Gastrocnemius medialis (tissue), 4 donors: ENCODE measurements at places on chromosomes 3 and 15. TPM values are rescaled to one million over a fixed set of nuclear protein-coding genes. Genes with fewer than 3 reads are reported as not detected.

SLC9C1 gene
- total RNA-seq, result not detected

ROPN1 gene
- not detected for total RNA-seq

- DNase-seq, result no peak
- H3K4me1 ChIP-seq, result no peaks in the 10 kb centered on the region
- peaks cover 95% of the 10 kb centered on the region for H3K36me3 ChIP-seq
- no peaks in the 10 kb centered on the region for H3K27me3 ChIP-seq
- H3K27ac ChIP-seq, result no peak overlapping the region
These were observed 17.1 kb upstream of the SNX22 start for GRCh38 chr15:64134345-64134829.

OPA1 gene
- total RNA-seq, result 78.2 TPM

GRCh38 chr15:38075466-38075865 lies 141.0 kb downstream of the TMCO5A start:
- DNase-seq, result no peak
- H3K27me3 ChIP-seq, result no peaks in the 10 kb centered on the region
- no peak overlapping the region for H3K4me3 ChIP-seq

GRCh38 chr15:22866079-22866478 lies 27.6 kb downstream of the NIPA2 start:
- H3K36me3 ChIP-seq, result peaks cover 76% of the 10 kb centered on the region
- H3K27me3 ChIP-seq, result no peaks in the 10 kb centered on the region
- peaks cover 3% of the 10 kb centered on the region for H3K4me1 ChIP-seq

DNA sequence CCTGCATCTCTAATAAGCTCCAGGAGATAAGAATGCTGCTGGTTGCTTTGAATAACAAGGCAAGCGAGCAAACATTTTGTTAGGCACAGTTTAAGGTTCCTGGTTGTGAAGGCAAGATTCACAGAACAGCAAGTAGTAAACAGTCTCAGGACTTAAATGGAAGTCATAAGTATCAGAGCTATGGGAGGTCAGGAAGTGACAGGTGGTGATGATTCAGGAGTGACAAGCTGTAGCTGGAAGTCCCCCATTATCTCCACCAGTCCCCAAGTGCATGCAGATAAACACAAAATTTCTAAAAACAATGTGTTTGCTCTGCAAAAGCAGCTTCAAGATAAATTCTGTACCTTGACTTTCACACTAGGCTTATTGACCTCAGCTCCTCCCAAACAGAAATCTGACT lies 3.3 kb downstream of the FETUB start:
- H3K4me3 ChIP-seq, result no peak overlapping the region
- H3K27me3 ChIP-seq, result peaks cover 8% of the 10 kb centered on the region
- no peak overlapping the region for H3K27ac ChIP-seq
- H3K4me1 ChIP-seq, result no peaks in the 10 kb centered on the region
- no peak for DNase-seq

DLEC1 gene
- total RNA-seq, result not detected

DNA sequence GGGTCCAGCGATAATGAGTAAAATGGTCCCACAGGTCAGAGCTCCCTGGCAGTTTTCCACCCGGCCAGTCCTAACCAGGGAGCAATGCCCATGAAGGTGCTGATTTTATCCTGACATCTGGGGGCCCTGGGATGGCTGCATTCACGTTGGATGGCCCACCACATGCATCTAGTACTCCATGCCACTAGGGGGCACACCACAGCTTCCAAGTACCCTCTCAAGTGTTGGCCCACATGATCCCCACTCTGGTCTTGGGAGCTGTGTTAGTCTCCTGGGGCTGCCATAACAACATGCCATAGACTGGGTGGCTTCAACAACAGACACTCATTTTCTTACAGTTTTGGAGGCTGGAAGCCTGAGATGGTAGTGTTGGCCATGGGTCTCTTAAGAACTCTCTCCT lies 225.5 kb downstream of the SLCO3A1 start:
- no peak overlapping the region for H3K27ac ChIP-seq
- H3K36me3 ChIP-seq, result no peaks in the 10 kb centered on the region
- peaks cover 7% of the 10 kb centered on the region for H3K4me1 ChIP-seq
- no peak overlapping the region for H3K4me3 ChIP-seq
- no peaks in the 10 kb centered on the region for H3K27me3 ChIP-seq

KCNMB2 gene
- not detected for total RNA-seq

CPLX3 gene
- not detected for total RNA-seq

LRRC15 gene
- not detected for total RNA-seq

DNA sequence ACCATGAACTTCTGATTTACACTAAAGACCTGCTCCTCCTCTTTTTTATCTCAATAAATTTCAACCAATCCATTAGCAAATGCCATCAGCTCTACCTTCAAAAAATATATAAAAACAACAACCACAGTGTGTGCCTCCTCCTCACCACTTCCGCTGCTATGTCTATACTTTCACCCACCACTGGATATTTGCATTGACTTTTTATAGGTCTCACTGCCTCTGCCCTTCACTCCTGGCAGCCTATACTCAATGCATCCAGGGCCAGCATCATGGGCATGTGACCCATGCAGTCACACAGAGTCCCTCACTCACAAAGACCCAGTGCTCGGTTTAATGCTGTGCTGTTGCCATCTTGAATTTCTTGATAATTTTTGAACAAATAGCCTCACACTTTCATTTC lies 53.5 kb upstream of the CCDC54 start:
- no peak overlapping the region for H3K4me3 ChIP-seq
- no peak for DNase-seq
- H3K27me3 ChIP-seq, result no peaks in the 10 kb centered on the region
- no peaks in the 10 kb centered on the region for H3K4me1 ChIP-seq
- no peaks in the 10 kb centered on the region for H3K36me3 ChIP-seq

DNA sequence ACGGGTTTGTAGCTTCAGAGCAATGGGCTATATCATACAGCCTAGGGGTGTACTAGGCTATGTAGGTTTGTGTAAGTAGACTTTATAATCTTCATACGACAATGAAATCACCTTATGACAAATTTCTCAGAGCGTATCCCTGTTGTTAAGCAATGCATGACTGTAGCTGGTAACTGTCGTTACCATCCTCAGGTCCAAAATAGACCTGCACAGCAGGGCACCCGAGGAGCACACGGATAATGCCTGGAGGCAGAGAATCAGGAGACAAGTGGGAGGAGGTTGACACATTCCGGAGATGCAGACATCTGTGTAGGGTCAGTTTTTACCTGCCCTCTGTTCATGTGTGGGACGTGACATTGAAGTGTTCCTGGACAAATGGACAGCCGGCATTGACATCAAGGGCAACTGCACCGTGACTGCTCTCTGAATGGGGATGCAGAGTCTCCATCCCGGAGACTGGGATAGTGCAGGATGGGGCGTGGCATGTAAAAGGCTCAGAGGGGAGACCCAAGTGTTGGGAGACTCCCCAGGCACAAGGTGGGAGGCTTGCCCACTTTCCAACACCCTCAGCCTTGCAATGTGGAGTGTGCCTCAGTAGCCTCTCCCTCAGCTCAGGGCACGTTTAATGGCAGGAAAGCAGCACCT lies 45.9 kb upstream of the PGPEP1L start:
- no peak for DNase-seq
- peak overlapping the region; percentile 76 for H3K27ac ChIP-seq
- H3K36me3 ChIP-seq, result no peaks in the 10 kb centered on the region
- H3K4me1 ChIP-seq, result peaks cover 28% of the 10 kb centered on the region
- H3K4me3 ChIP-seq, result no peak overlapping the region
- H3K27me3 ChIP-seq, result no peaks in the 10 kb centered on the region

GRCh38 chr15:94100863-94101262 lies 130.5 kb upstream of the MCTP2 start:
- H3K4me1 ChIP-seq, result no peaks in the 10 kb centered on the region
- H3K36me3 ChIP-seq, result no peaks in the 10 kb centered on the region
- DNase-seq, result no peak

DNA sequence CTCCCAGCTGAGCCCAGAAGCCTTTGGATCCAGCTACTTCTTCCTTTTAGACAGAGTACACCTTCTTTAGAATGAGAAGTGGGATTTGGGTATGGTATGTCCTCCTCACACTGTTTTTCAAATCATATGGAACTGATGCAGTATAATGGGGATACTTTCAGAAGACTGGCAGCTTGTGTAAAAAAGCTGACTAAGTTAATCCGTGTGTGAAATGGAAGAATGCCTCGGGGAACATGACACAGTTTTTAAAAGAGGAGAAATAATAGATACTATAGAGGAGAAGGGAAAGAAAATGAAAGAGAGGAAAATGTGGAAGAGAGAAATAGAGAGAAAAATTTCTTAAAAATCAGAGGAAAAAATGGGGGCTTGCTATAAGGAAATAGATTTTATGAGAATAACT lies 47.7 kb downstream of the TUSC7 start:
- DNase-seq, result no peak
- H3K4me1 ChIP-seq, result no peaks in the 10 kb centered on the region
- H3K4me3 ChIP-seq, result no peak overlapping the region
- H3K27ac ChIP-seq, result no peak overlapping the region
- H3K36me3 ChIP-seq, result no peaks in the 10 kb centered on the region
- peaks cover 7% of the 10 kb centered on the region for H3K27me3 ChIP-seq

- H3K27ac ChIP-seq, result no peak overlapping the region
- no peaks in the 10 kb centered on the region for H3K4me1 ChIP-seq
These were observed 292.4 kb upstream of the CBLB start for GRCh38 chr3:106161246-106161645.

KCNMB3 gene
- 2.1 TPM for total RNA-seq

DNA sequence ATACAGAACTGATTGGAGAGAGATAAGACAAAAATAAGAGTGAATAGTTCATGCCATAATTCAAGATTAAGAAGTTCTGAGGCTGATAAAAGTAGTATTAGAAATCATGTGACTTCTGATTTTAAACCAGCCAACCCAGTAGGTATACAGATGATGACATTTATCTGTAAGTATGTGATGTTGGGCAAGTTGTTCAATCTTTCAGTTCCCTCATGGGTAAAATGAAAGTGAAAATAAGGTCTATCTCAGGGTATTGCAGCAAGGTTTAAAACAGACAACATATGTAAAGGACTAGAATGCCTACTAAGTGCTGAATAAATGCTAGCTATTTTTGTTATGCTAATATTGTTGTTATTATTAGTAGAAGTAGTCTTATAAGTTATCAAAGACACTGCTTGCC lies 1055.7 kb downstream of the NAALADL2 start:
- H3K4me1 ChIP-seq, result no peaks in the 10 kb centered on the region
- no peak overlapping the region for H3K4me3 ChIP-seq
- DNase-seq, result no peak
- H3K27ac ChIP-seq, result no peak overlapping the region
- no peaks in the 10 kb centered on the region for H3K36me3 ChIP-seq

PARP15 gene
- total RNA-seq, result 0.16 TPM

GRCh38 chr15:62119227-62119864 lies 45.7 kb downstream of the C2CD4B start:
- H3K27me3 ChIP-seq, result no peaks in the 10 kb centered on the region
- H3K36me3 ChIP-seq, result no peaks in the 10 kb centered on the region
- peak; percentile 36 for DNase-seq
- H3K4me1 ChIP-seq, result peaks cover 18% of the 10 kb centered on the region

DNA sequence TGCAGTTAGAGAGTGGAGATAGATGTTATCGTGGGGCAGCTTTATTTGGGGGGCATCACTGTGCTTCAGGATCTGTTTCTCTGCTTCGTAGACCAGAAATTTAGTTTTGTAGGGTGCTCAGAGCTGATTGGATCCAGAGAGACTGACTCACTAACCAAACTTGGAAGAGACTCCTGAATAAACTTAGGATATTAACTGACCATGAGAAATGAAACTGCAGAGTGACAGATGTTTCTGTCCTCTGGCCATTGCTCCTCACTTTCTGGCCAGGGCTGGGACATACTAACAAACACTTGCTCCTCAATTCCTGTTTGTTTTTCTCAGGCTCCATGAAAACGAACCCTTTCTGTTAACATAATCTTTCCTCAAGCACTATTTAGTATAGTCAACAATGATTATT lies 4.3 kb downstream of the ZNF592 start:
- no peaks in the 10 kb centered on the region for H3K36me3 ChIP-seq
- peaks cover 64% of the 10 kb centered on the region for H3K4me1 ChIP-seq
- H3K4me3 ChIP-seq, result peak overlapping the region; percentile 36
- H3K27me3 ChIP-seq, result no peaks in the 10 kb centered on the region
- DNase-seq, result peak; percentile 63

- no peaks in the 10 kb centered on the region for H3K36me3 ChIP-seq
- H3K27me3 ChIP-seq, result no peaks in the 10 kb centered on the region
- no peak overlapping the region for H3K4me3 ChIP-seq
These were observed 46.0 kb downstream of the RPL39L start for GRCh38 chr3:187093320-187093719.

GRCh38 chr3:67192466-67192865 lies 194.4 kb downstream of the KBTBD8 start:
- H3K36me3 ChIP-seq, result no peaks in the 10 kb centered on the region
- H3K4me3 ChIP-seq, result no peak overlapping the region
- no peak overlapping the region for H3K27ac ChIP-seq
- DNase-seq, result no peak
- no peaks in the 10 kb centered on the region for H3K4me1 ChIP-seq

DNA sequence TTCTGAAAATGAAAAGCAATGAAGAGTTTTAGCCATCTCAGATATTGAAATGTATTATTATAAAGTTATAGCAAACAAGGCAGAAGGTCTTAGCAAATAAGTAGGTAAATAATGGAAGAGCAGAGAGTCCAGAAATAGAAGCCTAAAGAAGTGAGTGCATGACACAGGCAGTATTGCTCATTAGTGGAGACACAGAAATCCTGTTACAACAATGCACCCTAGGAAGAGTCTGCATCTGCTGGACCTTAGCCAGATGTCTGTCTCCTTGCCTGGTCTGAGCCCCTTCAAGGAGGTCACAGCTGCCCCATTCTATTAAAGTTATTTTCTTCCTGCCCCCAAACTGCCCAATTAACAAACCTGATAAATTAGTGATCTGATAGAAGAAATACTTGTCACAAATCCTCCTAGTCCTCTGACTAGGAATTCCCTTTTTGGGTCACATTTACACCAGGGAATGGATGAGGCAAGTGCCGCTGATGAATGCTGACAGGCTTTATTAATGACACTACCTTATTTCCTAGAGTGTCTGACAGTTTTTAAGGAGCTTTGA lies 51.9 kb downstream of the HOMER2 start:
- H3K4me1 ChIP-seq, result peaks cover 41% of the 10 kb centered on the region
- no peaks in the 10 kb centered on the region for H3K36me3 ChIP-seq
- H3K4me3 ChIP-seq, result no peak overlapping the region
- no peak for DNase-seq
- H3K27ac ChIP-seq, result peak overlapping the region; percentile 79
